ENCODE measurements at places on chromosomes 2 and 18.

- DNase-seq, result peak; percentile 89
Measured at GRCh38 chr2:190648289-190649034, 421 bp upstream of the NAB1 start.

- no peak for DNase-seq
Measured at GRCh38 chr2:45433363-45433762, 177.7 kb downstream of the SRBD1 start.

DNA sequence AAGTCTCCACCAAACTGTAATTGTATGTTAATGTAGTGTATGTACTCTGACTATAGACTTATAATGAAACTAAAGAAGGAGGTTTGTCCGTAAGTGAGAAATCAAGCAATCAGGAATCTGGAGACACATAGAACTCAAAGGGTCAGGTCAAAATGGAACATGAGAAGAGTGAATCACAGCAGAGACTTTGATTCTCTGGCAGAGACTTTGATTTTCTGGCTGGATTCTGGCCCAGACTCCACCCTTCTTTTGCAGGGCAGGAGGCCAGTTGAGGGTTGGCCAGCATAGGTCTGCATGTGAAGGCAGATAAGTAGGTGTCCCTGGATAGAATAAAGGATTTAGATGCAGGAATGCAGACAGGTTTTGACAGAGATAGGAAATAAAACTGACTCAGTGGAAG lies 11.0 kb upstream of the NCKAP5 start:
- DNase-seq, result peak; percentile 48

- no peak for DNase-seq
Measured at GRCh38 chr18:58405107-58405898, 223.6 kb downstream of the ALPK2 start.

DNA sequence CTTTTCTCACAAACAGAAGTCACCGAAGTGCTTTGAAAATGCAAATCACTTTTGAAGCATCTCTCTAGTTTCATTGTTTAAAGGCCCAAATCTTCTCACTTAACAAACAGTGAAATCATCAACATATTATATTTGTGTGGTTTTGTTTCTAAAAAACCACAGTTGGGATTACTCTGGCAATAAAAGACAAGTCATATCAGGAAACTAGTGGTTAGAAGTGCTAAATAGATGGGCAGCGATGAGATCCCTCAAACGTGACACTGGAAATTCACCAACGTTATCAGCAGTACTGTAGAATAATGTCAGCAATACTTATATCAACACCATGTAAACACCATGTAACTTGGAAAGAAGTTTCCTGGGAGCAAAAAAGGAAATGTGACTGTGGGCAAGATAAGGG lies 893.5 kb downstream of the SUCLG1 start:
- DNase-seq, result no peak

DNA sequence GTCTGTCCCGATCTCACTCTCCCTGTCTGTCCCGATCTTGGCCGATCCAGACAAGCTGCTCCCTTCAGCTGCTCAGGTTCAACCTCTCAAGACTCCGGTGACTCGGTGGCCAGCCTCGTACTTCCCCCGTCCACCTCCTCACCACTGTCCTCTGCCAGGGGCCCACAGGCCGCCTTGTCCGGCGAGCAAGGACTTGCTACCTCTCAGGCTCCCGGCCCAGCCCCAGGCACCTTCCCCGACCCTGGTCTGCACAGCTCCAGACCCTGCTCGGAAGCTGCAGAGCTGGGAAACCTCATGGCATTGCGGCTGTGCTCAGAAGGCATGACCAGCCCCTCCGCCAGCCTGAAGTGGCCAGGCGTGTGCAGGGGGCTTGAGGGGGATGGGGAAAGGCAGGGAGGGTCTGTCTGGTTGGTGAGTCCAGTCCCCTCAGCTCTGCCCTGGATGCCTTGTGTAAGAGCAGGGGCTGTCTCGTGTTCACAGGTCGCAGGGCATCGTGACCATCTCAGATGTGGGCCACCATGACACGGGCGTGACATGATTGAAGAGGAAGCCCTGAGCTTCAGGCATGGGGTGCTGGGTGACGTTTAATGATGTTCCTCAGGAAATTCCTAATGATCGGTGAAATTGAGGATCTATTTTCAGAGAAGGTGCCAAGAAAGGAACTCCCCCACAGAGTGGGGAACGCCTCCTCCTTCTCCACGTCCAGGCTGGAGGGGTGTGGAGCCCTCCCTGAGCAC lies 121.2 kb upstream of the CTDP1 start:
- DNase-seq, result no peak

- DNase-seq, result peak; percentile 48
Measured at GRCh38 chr2:167335541-167335992, 447.3 kb downstream of the XIRP2 start.

GRCh38 chr2:210299866-210300373 lies 15.1 kb downstream of the MYL1 start:
- DNase-seq, result no peak

GRCh38 chr2:191114403-191114886 lies 36.3 kb downstream of the STAT4 start:
- DNase-seq, result peak; percentile 42

GRCh38 chr18:3066341-3067110 lies 53.6 kb upstream of the LPIN2 start:
- no peak for DNase-seq

- DNase-seq, result no peak
Measured at GRCh38 chr2:128378231-128379020, 59.8 kb upstream of the HS6ST1 start.

- DNase-seq, result no peak
Measured at GRCh38 chr2:156380117-156380645, 47.7 kb upstream of the NR4A2 start.

GRCh38 chr2:124762388-124762787 lies 737.3 kb downstream of the CNTNAP5 start:
- DNase-seq, result no peak

DNA sequence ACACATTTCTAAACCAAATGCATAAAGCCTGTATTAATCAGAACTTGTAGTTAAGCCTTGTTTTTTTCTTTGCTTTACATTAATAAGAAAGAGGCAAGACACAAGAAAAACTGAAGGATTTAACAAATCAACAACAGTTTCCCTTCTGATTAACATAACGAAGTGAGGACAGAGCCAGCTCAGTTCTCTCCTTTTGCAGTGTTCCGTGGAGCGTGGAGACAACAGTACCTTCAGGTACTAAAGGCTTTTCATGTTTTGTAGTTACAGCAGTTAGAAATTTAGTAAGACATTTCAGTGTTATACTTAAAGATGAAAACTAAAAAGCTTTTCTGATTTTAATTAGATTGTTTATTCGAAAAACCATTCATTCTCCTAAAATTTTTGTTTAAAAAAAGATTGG lies 115.2 kb downstream of the FMNL2 start:
- DNase-seq, result no peak

DNA sequence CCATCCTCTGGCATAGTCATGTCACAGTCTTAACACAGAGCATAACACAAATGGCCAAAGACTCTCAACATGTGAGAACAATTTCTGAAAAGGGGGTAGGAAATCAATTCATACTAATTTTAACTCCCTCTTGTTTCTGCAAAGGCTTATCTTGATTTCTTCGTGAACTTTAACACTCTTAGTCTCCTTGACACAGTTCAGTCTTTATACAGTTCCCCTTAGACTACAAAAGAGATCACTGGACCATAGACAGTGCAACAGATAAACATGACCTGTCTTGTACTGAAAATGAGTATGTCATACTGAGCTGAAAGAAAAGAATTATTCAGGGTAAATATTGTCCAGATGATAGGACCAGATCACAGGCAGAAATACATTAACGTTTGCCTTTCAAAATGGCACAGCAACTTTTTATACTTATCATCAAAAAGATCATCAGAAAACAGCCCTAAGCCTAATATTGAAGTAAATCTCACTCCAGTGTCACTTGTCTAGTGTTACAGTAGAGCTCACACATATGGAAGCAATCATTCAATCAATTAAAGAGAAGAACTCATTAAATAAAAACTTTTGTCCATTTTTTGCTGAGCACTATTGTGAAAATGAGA lies 56.4 kb upstream of the VRK2 start:
- no peak for DNase-seq

DNA sequence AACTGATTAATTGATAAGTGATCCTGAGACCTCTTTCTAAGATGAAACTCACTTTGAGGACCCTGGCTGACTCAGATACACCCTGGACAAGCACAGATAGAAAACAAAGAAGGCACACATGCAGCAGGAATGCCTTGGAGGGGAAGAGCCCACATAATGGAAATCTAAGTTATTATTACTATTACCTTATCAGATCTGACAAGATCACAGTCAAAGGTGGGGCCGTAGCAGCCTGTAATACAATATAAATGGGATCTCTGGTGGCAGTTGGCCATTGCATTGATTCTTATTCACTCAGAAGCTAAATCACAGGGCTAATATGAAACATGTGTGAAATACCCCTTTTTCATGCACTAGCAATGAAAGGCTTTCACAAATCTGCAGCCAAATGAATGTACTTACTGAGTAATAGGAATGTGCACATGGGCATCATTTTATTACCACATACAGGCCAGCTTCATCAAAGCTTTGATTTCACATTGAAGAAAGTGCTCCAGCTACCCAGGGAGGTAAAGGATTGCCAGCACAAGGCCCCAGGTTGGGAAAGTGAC lies 84.0 kb downstream of the ZBTB7C start:
- no peak for DNase-seq

GRCh38 chr18:54388203-54389142 lies 30.8 kb downstream of the C18orf54 start:
- DNase-seq, result peak; percentile 90

GRCh38 chr2:233082222-233082930 lies 22.2 kb downstream of the INPP5D start:
- DNase-seq, result no peak

- no peak for DNase-seq
Measured at GRCh38 chr2:38656866-38657480, 8.9 kb upstream of the GALM start.

GRCh38 chr18:76847916-76848315 lies 25.6 kb downstream of the ZNF236 start:
- DNase-seq, result no peak

GRCh38 chr2:168971261-168971660 lies 59.9 kb downstream of the ABCB11 start:
- DNase-seq, result no peak

DNA sequence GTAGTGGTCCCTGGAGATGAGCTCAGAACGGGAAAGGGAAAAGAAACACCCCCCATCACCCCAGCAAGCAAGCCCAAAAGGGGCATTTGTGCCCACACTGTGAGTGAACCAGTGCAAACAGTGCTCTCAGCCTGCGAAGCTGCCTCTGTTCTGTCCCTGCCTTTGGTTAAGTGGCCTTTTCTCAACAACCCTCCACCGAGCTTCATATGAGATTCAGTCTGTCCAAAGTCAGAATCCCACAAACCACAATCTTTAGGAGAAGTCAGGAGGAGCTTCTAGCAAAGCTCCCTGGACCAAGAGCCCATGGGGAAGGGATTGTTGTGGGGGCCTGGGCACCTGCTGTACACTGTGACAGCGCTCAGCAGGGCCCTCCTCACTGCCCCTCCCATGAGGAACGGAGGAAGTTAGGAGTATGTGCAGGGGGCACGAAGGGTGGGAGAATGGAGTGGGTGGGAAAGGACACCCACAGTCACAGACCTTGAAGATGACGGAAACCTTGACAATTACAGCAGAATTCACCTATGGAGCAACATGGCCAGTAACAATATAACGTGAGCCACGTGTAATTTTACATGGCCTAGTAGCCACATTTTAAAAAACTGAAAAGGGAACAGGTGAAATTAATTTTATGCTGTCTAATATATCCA lies 119.5 kb downstream of the SMAD7 start:
- no peak for DNase-seq

- DNase-seq, result peak; percentile 77
Measured at GRCh38 chr2:36357847-36358659, 2.5 kb downstream of the CRIM1 start.

- no peak for DNase-seq
Measured at GRCh38 chr18:3808985-3809780, 359.2 kb downstream of the TGIF1 start.

DNA sequence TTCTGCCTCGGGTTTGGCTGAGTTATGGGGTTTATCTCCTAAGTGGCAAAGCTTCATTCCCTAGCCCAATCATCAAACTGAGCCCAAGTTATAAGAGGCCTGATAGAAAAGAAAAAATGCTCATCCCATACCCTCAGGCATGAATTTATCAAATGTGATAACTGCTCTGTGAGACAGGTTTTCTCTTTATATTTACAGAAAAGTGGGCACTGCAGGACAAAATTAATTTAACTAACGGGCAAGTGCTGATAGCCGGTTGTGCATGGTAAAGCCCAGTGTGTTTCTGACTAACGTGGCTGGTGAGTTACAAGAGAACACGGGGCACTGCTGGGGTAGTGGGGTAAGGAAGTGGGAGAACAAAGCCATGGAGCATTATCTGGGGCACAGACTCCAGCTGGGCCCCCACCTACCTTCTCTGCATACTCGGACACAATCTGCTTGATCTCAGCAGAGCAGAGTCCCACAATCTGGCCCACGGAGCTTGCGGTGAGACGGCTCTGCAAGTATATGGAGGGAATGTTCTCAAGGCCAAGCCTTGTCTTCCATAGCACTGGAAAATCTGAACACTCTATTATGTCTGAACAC lies 40.3 kb downstream of the CCDC93 start:
- no peak for DNase-seq

DNA sequence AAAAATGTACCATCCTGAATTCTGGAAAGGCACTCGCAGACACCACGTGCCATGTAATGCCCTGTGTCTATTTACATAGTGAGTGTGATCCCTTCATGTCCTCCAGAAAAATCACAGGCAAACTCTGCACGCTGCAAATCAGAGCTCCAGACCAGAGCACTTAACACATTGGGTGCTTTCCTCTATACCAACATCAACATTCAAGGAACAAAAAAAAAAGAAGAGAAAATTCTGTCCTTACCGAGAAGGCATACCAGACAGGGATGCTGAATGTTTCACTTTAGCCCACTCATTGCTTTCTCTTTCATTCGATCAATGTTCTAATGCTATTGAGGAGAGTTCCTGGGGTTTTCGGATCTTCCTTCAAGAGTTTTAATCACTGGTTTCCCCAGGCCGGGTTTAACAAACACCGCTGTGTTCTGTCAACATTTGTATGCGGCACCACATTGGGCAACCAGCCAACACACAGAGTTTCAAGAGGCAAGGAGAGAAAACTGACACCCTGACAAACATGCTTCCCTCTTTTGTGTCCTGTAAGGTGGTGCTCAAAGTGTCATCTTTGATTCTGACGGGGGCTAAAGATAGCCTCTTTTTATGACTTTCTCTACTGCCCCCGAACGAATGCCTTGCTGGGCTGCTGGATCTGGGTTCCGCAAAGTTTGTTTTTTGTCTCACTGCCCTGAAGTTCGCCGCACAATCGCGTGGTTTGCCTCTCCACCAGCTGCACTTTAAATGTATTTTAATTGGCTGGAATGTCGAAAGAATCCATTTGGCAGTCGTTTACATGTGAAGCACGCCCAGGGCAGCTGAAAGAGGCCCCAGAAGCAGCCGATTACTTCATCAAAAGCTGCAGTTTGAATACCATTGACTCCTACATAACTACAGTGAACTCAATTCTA lies 106.4 kb upstream of the NCKAP5 start:
- DNase-seq, result peak; percentile 82

DNA sequence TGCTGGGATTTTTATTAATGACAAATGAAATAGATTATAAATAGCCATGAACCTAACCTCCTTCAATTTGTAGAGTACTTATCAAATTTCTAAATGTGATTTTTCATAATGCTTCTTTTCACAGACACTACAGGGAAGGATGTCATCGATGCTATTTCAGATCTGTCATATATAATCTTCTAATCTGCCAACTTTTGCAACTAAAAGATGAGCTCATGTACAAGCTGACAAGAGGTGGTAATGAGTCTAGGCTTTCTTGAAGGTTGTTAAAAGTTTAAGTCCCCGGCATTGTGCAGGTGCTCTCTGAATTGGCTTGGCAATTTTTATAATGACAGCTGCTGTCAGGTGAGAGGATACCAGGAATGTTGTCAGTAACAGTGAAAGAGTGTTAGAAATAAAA lies 320.4 kb downstream of the LRRTM4 start:
- no peak for DNase-seq

GRCh38 chr2:102438111-102438510 lies 15.2 kb downstream of the IL18RAP start:
- no peak for DNase-seq

Measured in EL (cell line).